ENCODE measurements at places on chromosomes 3 and 15. TPM values are rescaled to one million over a fixed set of nuclear protein-coding genes. Genes with fewer than 3 reads are reported as not detected.

GRCh38 chr15:85972805-85973540, 106.7 kb upstream of the AGBL1 start:
- DNase-seq = no peak

DNA sequence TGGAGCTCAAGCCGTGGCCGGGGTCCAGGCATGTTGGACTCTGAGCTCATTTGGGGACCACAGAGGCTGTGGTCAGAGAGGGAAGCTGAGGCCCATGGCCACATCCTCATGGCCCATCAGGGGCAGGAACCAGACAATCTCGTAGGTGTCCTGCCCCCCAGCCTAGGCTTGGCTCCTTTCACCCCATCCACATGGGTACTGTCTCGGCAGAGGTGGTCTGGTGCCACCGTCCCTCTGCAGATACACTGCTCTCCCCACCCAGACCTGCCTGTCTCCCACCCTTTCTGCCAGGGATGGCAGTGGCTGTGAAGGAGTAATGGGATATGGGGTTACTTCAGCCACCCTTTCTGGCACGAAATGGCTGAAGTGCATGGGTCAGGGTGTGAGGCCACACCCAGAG, 7.9 kb downstream of the PRSS50 start:
- DNase-seq = no peak

DNA sequence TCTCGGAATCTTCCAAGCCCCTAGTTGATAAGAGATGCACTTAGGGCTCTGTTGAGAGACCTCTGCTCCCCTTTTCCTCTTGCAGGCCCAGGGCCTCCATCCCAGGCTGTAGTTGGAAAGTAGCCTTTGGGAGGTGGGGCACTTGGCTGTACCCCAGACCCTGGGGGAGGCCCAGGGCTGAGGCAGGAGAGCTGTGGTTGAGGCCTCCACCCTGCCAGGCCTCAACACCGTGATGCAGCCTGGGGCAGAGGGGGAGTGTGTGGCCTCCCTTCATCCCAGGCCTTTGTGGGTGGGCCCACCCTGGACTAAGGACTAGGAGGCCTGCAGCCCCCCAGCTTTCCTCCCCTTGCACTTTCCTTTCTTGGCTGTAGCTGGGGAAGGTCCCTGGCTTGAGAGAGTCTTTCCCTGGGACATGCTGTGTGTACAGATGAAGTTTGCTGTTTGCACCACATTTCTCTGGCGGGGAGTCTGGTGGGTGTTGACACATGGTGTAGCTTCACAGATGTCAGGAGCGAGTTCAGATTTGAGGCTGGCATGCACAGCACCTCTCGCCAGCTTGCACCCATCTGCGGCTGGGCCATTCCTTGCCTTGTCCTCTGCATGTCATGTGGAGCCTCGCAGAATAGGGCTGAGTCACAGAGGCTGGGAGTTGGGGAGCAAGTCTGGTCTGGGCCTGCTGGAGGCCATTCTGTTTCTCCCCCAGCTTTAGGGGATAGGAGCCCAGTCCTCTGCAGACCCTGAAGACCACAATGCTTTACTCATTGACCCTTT, 13.7 kb downstream of the PLEKHO2 start:
- no peak for DNase-seq

- DNase-seq = peak; percentile 99
Observed at GRCh38 chr15:55907797-55908196, 85.6 kb downstream of the NEDD4 start.

GRCh38 chr3:163368168-163368567, 1710.1 kb downstream of the SI start:
- DNase-seq = peak; percentile 14

Gene IRAK2
- 2.8 TPM for polyA plus RNA-seq

Gene SPRED1
- polyA plus RNA-seq = 4.5 TPM

Gene FAIM
- polyA plus RNA-seq = 8.8 TPM

Gene CPN2
- not detected for polyA plus RNA-seq
